ENCODE measurements at places on chromosomes 1 and 21.

GRCh38 chr1:54417123-54417522 lies 10.9 kb upstream of the SSBP3 start:
- DNase-seq: no peak

- no peak for DNase-seq
These were observed 543.2 kb upstream of the CXADR start for GRCh38 chr21:16969636-16970035.

- no peak for DNase-seq
These were observed 25.8 kb downstream of the ABCA4 start for GRCh38 chr1:94095112-94095637.

DNA sequence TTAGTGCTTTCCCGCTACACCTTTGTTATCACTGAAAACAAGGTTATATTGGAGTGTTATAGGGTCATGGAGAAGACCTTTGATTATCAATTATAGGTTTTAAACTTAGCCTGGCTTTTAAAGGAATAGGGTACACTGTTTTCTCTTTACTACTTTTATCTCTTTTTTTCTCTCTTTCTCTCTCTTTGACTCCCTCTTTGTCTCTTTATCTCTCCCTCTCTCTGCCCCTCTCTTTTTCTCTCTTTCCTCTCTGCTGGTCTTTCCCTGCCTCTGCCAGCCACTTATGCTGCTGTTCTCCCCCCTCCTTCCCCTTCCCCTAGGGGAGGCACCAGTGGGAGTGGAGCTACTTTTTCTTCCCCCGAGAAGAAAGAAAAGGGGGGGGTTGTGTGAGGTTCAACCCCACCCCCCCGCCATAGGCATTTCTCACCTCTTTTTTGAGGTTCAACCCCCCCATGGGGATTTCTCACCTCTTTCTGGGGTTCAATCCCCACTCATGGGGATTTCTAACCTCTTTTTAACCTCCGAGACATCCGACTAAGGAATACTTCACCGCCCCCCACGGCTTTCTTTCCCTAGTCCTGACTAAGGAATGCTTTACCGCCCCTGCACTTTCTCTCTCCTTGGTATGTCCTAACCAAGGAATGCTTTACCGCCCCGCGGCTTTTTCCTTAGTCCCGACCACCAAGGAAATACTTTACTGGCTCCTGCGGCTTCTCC lies 17.2 kb upstream of the ZBTB8B start:
- DNase-seq: no peak

GRCh38 chr1:48469616-48470480 lies 2.2 kb downstream of the SPATA6 start:
- DNase-seq: no peak

GRCh38 chr1:211687462-211688215 lies 12.2 kb upstream of the NEK2 start:
- no peak for DNase-seq

Measured in stimulated activated CD4-positive, alpha-beta T cell treated with anti-CD3 and anti-CD28 coated beads, TNF-alpha, amount 100 ng/mL, for 1 hour (primary cell).